ENCODE measurements at places on chromosomes 7 and 10.

- peak; percentile 62 for DNase-seq
These were observed 16.8 kb upstream of the GPR15LG start for GRCh38 chr10:84156768-84157167.

GRCh38 chr7:132499065-132499464 lies 77.2 kb downstream of the PLXNA4 start:
- DNase-seq, result no peak

- no peak for DNase-seq
These were observed 15.6 kb downstream of the RGS10 start for GRCh38 chr10:119526621-119527592.

GRCh38 chr7:39285256-39285655 lies 280.9 kb upstream of the YAE1 start:
- no peak for DNase-seq

GRCh38 chr7:55214707-55215106 lies 150.4 kb upstream of the LANCL2 start:
- DNase-seq, result no peak

GRCh38 chr7:30899630-30900029 lies 12.0 kb upstream of the AQP1 start:
- DNase-seq, result no peak

GRCh38 chr10:96608805-96609204 lies 22.0 kb upstream of the TM9SF3 start:
- DNase-seq, result no peak

DNA sequence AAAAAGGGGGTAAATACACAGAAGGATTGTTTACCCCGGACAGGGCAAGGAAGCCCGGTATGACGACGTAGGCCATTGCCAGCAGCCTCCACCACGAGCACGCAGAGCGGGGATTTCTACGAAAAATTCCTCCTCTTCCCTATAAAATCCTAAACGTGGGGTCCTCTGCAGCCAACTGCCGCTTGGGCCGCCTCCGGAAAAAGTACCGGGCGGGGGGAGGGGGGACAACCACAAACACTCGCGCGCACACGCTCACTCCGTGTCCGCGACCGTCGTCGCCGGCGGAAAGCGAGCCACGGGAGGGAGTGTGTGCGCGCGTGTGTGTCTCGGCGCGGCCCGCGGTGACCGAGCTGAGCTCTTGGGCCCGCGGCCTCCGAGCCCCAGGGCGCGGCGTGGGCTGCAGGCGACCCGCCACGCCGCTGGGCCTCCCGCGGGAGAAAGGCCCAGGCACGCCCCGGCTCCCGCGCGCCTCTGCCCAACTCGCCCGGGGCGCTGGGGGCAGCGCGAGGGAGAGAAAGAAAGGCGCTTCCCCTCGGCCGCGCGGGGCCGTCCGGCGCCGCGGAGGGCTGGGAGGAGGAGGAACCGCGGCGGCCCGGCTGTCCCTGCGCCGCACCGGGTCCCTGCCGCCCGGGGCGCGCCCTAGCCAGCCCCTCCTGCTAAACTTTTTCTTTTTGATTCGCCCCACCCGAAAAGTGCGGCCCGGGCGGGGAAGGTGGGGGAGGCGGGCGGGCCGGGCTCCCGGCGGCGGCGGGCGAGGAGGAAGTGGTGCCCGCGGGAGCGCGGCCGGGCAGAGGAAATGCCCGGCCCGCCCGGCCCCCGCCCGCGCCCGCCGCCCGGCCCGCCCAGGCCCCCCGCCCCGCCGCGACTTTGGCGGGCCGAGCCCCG lies 1.5 kb downstream of the CTBP2 start:
- DNase-seq, result no peak

DNA sequence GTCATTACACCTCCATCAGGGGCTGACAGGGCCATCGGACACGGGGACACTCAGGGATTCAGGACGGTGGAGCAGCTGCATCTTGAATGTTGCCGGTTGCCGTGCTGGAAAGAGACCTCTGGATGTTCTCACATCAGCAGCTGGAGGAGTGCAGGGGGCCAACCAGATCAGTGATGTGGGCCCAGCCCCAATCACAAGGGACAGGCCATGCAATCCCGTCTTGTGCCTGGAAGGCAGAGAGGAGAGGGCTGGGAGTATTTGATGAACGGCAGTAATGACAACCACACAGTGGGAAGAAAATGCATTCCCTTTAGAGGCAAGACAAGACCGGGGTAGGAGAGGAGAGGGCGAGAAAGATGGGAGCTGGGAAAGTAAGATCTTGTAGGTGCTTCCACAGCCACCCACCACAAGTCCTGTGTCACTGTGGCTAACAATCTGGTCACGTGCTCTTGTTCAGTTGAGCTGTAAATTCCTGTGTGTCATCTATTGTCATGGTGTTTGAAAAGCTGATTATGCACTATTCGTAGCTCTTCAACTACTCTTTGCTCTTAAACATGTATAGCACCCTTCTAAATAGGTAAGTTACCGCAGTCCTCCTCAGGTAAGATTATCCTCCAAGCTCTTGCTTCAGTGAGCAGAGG lies 85.9 kb upstream of the LEP start:
- no peak for DNase-seq

- no peak for DNase-seq
These were observed 126.7 kb downstream of the CPEB3 start for GRCh38 chr10:92164036-92164696.

GRCh38 chr7:131080754-131081153 lies 246.9 kb upstream of the MKLN1 start:
- DNase-seq, result no peak

DNA sequence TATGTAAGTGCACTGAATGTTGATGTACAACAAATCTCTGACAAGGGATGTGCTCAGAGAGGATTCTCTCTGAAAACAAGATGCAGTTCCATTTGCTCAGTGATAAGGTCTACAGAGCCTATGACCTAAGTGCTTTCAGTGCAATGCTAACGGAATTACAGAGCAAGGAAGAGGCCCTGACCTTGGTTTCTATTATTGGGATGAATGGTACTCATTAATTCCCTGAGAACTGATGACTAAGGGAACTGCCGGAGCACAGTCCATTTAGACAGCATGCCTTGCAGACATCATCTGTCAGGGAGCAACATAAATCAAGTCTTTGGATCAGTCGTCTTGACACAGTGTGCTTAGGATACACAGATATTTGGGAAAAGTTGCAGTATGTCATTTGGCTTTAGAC lies 340.8 kb downstream of the PHTF2 start:
- DNase-seq, result no peak

- peak; percentile 8 for DNase-seq
These were observed 66.5 kb downstream of the AFAP1L2 start for GRCh38 chr10:114337510-114338462.

DNA sequence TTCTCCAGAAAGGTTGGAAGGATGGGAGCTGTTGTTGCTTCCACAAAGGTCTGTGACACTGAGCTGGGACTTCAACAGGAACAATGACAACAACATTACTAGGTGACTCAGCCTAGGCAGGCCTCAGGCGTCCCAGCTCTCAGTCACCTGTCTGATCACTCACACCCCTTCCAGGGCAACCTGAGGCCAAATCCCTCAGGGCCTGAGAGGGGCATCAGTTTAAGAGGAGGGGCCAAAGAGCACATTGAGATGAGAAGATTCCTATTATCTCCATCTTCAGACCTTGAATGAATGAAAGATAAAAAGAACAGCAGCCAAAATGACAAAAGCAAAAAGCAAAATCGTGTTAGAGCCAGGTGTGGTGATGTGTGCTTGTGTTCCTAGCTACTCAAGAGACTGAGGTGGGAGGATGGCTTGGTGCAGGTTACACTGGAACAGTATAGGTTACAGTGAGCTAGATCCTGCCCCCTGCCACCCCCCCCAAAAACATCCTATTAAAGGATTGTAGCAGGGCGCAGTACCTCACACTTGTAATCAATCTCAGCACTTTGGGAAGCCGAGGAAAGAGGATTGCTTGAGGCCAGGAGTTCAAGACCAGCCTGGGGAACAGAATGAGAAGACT lies at the start of gene ATG9B:
ATG9B (minus strand) TSS at position 60 of the 622 bp plus-strand sequence. CDS start 71 bp downstream, outside the sequence.
- DNase-seq, result no peak

GRCh38 chr10:113754768-113755167 lies 3.3 kb downstream of the PLEKHS1 start:
- no peak for DNase-seq

GRCh38 chr10:109987452-109988211 lies 20.2 kb upstream of the ADD3 start:
- no peak for DNase-seq

DNA sequence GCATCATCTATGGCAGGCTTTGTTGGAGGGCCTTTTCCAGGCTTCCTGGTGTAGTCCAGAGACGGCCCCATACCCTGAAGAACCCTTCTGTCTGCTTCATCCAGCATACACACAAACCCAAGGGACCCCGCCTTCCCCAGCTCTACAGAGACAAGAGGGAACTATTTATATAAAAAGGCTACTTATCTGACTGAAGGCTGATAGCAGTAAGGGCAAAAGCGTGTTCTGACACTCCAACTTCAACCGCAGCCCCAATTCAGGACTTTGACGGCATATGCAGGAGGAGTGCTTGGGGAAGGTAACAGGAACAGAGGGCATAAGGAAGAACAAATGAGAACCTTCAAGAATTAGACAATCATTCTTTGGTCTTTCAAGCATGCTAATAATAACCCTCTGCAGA lies 21.0 kb downstream of the GNA12 start:
- no peak for DNase-seq

GRCh38 chr10:110217662-110218008 lies 10.2 kb downstream of the MXI1 start:
- DNase-seq, result no peak

DNA sequence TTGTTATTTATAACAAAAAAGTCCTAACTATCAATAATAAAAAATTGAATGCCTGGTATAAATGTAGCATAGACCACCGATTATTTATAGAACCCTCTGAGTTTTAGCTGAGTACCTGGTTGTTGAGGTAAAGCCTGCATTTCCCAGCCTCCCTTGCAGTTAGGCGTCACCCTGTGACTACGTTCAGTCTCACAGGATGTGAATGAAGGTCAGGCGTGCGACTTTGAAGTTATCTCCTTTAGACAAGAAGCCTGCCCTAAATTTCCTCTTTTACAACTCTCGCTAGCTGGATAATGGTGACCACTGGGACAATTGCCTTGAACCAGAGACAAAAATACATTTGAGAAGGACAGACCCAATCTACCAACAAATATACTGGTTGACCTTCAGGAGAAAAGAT lies 67.5 kb upstream of the TES start:
- peak; percentile 7 for DNase-seq

GRCh38 chr10:99457813-99458212 lies 27.4 kb upstream of the GOT1 start:
- DNase-seq, result no peak

DNA sequence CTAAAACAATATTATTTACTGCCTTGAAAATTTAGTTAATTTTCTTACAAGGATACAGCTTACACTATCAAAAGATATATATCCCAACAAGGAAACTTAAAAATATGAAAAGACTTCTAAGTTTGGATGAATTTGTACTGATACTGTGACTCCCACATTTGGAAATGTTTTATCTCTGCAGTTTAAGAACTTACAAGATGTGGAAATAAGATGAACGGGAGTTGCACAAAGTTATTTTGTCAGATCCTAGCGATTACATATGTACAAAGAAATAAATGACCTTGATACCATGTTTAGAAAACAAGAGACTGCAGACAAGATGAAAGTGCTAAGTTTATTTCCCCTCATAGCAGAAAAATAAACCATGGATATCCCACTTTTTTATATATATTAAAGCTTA lies 103.7 kb upstream of the TMEM106B start:
- no peak for DNase-seq

- DNase-seq, result no peak
These were observed 33.2 kb downstream of the KMT2C start for GRCh38 chr7:152402384-152403250.

GRCh38 chr10:6579183-6579903 lies 733 bp downstream of the PRKCQ start:
- no peak for DNase-seq

Data from stimulated activated CD4-positive, alpha-beta T cell treated with anti-CD3 and anti-CD28 coated beads, Interleukin-1b, Interleukin-23, amount 100 ng/mL, for 48 hours (primary cell).